ENCODE measurements at places on chromosomes 16 and 17.

DNA sequence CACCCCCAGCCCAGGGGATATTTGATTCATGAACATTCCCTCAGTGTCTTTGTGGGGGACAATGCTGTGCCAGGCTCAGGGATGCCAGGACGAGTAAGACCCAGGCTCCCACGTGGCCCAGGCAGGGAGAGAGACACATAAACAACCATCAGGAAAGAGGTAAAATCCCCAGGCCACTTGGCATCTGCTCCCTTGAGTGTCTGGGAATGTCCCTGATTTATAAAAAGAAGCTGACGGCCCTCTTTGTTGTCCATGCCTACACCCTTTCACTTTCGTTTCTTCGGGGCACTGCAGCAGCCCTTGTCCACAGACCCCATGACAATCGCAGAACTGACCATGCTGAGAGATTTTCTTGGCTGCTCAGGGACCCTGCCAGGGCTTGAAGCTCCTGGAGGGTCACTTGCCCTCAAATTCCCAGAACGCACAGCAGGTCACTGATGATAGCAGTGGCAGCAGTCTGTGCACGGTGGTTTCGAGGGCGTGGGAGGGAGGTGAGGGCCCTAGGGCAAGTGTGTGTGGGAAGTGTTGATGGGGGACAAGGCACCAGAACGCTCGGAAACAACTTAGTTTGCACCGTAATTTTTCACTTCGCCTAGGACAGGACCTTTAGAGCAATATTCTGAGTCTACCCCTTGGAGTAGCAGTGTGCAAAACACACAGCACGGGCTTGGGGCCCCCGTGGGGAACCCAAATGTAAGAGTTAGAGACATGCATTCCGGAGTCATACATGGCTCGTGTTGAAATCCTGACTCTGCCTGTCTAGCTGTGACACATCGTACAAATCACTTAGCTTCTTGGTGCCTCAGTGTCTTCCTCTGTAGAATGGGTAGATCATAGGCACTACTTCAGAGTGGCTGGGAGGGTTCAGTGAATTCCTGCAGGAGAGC, 4.7 kb downstream of the NOD2 start:
- DNase-seq = no peak

DNA sequence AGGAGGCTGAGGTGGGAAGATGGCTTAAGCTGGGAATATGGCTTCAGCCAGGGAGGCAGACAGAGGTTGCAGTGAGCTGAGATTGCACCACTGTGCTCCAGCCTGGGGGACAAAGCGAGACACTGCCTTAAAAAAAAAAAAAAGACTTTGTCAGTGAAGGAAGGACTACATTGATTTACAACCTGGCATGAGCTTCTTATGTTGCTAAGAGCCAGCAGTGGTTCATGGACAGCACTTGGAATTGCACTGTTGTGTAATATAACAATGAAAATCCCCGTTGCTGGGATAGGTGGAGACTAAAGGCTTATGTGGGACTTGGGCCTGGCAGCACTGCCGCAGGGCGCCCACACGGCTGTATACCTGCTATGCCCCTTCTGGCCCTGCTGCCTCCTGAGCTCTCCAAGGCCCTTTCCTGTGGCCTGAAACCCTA, 14.1 kb upstream of the SLC16A5 start:
- no peak for DNase-seq

DNA sequence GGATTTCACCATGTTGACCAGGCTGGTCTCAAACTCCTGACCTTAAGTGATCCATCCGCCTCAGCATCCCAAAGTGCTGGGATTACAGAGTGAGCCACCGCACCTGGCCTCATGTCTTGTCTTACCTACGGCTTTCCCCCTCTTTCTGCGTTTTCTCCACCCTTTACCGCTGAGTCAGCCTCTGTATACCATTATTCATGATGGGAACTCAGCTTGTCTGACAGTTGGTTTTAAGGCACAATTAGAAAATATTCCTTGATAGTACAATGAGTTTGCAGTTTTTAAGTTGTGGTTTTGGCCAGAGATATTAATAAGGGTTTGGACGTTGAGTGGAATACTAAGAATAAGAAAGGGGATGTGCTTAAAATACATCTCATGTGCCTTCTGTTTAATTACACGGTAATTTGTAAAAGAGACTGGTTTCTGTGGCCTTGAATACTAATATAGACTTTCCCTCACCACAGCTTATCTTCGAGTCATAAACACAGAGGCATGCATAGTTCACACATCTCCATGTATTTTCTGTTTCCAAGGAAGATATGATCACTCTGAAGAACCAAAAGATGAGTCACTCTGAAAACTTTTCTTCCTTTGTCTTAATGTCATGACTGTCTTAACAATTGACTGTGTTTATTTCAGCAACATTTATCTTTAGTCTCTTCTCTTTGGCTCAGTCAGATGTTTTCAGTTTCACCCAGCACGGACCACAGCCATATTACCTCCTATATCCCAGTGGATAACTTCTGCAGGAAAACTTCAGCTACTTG, 54.4 kb downstream of the PITPNC1 start:
- no peak for DNase-seq

- peak; percentile 47 for DNase-seq
These were observed 37.2 kb downstream of the IRF8 start for GRCh38 chr16:85935974-85936760.

GRCh38 chr17:53628011-53628410, 194.7 kb upstream of the KIF2B start:
- no peak for DNase-seq

- no peak for DNase-seq
These were observed at the start of gene SCARF1 for GRCh38 chr17:1645207-1646171. Gene SCARF1 (minus strand): TSS chr17:1645732. CDS start chr17:1645697, 35 bp downstream.

- DNase-seq = no peak
These were observed 13.6 kb downstream of the UBN1 start for GRCh38 chr16:4860727-4861342.

DNA sequence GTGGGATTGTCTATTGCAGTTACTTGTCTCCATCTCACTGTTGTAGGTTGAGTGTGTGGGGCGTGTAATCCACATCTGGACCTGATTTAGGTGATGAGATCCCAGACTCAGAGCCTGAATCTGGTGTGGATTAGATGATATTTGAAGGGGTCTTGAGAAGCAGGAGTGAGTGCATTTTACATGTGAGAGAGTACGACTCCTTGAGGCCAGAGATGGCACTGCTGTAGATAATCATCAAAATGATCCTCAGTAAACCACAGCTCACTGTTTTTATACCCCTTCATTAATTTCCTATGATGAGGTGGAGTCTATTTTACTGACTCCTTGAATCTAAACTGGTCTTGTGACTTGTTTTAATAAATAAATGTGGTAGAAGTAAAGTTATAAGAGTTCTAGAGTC, 732.5 kb downstream of the KCNJ2 start:
- no peak for DNase-seq

DNA sequence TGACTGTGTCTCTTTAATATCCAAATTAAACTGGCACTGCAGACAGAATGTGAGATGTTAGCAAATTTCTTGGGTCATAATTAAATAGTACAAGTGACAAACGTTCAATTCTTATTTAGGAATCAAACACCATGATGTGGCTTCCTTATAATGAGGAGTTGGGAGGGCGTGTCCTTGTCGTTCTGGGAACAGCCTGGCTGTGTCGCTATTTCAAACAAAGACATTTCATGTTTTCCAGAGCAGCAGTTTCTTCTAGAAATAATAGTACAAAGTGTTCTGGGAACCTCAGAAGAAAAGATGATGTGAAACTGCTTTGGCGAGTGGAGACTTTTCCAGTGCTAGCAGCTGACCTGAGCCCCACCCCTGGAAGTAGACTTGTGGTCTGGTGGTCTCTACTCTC, 301.7 kb upstream of the N4BP1 start:
- no peak for DNase-seq

DNA sequence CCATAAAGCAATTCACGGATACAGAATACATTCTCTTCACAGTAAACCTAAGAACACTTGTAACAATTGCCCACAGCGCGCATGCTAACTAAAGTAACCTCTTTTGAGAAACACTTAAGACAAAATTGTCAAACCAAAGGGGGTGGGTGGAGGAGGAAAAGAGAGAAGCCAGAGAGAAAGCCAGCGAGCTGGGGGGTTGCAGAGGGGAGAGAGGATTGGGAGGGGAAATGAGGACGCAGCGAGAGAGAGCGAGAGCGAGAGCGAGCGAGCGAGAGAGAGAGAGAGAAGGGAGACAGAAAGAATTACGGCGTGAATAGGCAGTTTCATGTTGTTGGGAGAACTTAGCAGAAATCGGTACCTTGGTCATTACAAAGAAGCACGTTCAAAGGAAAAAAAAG, 1.6 kb upstream of the HOXB7 start:
- DNase-seq = no peak
